CD4-positive, alpha-beta T cell treated with Interferon alpha-2 for 1 hour (primary cell): ENCODE measurements at places on chromosomes 5 and 9.

- DNase-seq = no peak
Measured at GRCh38 chr5:16529306-16529705, 63.7 kb upstream of the ZNF622 start.

DNA sequence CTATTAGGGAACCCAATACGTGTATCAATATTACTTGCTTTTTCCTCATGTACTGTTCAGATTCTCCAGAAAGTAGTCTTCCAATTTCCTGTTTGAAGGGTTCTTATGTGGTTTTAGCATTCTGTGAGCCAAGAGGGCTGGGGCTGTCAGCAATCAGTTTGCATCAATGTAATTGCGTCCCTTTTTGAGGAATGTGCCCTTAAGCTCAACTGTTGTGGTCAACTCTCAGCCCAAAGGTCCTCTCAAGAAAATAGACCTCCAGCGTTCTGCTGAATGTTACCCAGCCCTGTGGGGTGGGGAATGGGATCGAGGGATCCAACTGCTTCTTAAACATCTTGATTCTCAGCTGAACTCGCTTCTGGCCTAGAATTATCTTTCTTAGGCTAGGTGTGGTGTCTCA is 43.8 kb upstream of the CDK20 start:
- no peak for DNase-seq

GRCh38 chr9:6441269-6441668 is 28.3 kb downstream of the UHRF2 start:
- DNase-seq = no peak

DNA sequence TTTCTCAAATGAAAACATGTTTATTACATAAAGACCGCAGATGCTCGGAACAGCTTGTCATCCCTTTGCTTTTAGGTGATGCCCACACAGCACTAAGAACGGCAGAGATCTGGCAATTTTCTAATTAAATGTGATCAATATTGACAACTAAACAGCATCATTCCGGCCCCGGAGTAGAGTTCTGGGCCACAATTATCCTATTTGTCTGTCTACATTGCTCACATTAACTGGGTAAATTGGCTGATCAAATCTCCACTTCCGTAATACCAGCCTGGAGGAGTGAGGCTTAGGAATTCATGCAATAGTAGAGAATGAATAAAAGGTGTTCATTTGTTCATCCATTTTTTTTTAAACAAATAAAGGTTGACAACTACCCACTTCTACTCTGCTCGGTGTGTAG is 245.1 kb upstream of the C9orf72 start:
- no peak for DNase-seq

GRCh38 chr5:939368-939767 is 46.7 kb downstream of the TRIP13 start:
- no peak for DNase-seq

DNA sequence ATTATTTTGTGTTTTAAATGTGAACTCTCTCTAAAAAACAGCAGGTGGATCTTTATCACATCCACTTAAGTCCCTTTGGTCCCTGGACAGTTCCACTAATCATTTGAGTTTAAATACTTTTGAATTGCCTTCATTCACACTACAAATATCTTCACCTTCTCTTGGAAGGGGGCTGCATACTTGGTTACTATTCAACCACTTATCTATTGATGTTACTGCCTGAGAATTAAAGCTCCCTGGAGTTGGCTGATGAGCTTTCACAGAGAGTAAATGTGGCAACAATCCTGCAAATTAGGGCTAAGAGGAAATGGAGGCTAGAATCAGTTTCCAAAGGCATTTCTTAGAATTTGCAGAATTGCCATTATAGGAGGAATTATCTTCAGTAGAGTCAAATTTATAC is 180.4 kb downstream of the ST8SIA4 start:
- no peak for DNase-seq

DNA sequence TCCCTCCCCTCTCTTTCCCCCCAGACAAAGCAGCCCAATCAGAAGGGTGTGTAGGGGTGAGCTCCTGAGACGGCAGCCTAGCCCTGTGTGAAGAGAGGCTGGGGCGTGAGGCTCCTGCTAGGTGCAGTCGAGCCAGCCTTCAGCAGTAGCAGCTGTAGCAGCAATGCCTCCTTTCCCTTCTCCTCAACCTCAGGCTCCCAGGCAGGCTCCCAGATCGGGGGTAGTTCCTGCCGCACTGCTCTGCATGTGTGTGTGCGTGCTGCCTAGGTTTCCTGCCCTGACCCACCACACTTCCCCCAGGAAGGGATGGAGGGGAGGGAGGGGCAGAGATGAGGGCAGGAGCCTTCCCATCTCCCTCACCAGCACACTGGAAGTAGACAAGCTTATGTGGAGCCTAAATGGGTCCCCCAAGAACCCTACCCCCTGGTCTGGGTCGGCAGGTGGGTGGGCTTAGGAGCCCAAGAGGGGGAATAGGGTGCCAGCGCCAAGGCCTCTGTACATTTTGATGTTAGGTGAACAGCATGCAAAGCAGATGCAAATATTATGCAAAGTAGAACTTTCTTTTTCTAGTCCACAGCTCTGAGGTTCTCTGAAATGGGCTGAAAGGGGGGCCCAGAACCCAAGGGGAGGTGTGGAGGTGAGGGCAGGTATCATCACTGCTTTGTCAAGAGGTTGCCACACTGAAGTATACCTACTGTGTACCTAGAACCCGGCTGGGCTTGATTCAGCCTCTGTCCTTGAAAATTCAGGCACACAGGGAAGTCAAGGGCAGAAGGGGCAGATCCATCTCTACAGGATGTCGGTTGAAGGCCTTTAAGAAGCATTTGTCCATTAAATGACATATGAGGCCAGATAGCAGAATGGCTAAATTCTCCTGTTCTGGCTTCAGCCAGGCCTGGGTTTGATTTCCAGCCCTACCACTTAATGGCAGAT is 57.8 kb downstream of the CXXC5 start:
- no peak for DNase-seq

DNA sequence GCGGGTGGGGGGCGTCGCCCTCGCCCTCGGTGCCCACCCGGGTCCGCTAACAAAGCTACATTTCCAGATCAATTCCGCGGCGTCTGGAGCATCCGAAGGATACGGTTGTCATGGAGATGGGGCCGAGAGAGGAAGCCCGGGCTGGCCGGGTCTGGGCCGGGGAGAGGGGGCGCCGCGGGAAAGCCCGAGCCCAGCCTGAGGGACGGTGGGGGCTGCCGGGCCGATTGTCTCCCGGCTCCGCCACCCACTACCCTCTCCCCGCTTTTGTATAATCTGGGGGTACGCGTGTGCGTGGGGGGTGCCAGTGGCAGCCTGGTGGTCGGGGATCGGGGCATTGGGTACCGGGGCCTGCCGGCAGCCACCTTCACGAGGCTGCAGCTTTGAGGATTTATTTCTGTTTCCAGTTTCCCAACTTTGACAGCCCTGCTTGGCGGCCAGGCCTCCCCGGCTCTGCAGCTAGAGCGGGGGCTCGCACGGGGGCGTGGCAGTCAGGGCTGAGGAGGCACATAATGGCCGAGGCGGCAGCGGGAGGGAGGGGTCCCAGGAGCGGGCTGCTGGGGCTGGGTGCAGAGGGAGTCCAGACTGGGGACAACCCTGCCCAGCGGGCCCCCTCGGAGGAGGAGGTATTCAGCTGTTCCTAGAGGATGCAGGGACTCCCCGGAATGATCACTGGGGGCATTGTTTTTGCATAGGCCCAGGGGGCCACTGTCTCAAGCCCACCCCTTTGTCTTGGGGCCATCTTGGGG is 626 bp downstream of the PSD2 start:
- DNase-seq = no peak

DNA sequence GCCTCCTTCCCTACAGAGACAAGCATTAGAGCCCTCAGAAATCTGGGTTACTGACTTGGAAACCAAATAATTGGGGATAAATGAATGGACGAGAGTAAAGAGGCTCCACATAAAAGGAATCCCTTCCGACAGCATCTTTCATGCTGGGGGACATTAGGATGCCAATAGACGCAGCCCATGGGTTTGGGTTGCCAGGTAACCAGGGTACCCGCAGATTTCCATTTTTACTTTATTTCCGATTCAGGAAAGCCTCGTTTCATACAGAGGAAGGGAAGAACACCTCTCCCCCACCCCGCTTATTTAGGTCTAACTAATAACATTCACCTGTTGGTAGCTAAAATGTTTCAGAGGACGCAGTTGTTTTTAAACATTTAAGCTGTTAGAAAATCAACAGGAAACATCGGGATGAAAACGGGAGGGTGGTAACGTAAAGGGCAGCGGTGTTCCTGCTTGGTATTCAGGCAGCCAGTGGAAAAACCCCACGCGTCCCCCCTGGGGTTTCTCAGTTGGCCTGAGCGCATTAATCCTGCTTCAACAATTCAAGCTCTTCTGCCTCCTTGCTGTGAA is 179.5 kb downstream of the YTHDC2 start:
- DNase-seq = no peak

- no peak for DNase-seq
Measured at GRCh38 chr5:12323637-12324229, 419.5 kb upstream of the CTNND2 start.

- DNase-seq = no peak
Measured at GRCh38 chr5:142529626-142530278, 156.1 kb downstream of the FGF1 start.

DNA sequence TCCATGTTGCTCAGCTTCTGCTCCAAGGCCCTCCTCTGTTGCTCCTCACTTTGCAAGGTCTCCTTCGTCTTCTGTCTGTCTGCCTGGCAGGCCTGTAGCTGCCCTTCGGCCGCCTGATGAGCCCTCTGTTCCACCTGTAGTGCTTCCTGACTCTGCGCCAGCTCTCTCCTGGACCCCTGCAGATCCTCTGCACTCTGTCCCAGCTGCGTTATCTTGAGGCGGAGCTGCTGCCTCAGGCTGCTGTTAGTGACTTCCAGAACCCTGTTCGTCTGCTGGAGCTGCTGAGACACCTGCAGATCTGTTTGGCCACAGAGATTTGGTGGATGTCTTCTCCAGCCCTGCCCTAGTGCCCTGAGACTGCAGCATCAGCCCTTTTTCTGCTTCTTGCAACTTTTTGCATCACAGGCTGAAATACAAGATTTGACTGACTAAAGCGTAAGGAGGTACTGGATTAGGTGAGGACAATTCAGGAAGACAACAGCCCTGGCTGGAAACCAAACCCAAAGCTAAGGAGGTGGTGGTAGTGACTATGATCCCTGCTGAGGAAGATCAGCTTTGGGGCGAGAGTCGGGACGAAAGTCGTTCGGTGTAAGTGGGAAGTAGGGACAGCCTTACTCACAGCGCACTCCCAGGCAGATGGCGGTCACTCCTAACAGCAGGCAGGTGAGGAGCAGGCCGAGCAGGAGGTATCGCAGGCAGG is 2.1 kb downstream of the CD72 start:
- DNase-seq = no peak

GRCh38 chr5:124192716-124193115 is 553.7 kb downstream of the ZNF608 start:
- no peak for DNase-seq

DNA sequence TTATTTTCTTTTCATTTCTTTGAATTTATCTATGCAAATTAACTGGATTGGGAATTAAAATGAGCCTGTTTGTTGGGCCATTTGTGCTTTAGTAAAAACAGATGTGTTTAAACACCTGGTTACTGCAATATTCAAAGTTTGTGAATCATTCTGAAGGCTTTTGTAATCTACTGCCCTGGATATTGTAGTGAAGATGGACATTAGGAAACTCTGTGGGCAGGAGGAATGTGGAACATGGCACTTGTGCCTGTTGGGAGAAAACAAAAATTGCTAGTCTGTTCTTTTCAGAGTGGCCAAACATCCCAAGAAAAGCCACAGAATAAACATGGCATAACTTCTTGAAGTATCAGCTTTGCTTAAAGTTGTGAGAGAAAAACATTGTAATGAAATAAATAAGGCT is 40.8 kb downstream of the CHSY3 start:
- DNase-seq = no peak

DNA sequence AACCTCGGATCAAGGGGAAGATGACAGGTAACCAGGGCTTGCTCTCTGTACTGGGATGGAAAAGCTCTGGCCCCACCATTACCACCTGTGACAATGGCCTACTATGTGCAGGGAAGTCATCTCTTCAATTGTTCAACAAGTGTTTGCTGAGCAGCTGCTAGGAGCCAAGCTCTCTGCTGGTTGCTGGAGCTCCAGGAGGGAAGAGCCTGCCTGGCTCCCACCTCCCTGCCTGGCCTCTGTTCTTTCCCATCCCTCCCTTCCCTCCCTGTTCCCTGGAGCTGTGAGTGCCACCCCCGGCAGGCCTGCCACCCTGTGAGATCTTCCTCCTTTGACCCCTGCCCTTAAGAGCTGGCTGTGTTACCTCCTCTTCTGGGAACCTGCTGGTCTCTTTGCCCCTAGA is 59.7 kb upstream of the IER5L start:
- no peak for DNase-seq

- DNase-seq = no peak
Measured at GRCh38 chr9:14306672-14307660, 7.0 kb downstream of the NFIB start.

DNA sequence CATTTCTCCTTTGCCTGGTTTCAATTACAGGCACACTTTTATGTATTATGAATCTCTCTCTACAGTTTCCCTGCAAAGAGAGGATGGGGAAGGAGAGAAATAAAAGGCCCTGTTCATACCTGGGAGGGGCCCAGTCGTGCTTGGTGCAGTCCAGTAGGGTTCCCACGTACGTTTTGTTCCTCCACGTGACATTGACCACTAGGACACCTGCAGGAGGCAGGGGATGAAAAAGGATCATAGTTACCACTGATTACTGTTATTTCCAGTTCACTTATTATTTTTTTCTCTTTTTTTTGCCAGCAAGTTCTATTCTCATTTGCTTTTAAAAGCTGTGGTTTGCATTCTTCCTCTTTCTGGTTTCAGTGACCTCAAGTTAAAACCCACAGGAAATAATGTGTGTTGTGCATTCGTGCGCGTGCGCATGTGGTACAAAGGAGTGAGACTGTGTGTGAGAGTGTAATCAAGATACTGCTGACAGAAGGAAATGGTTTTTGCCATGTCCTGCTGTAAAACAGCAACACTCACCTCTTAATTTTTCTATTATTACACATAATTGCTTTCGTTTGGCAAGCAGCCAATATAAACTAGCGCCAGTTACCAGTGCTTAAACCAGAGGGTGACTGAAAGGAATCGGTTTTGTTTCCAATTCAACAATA is 96.8 kb downstream of the ZNF608 start:
- DNase-seq = peak; percentile 88

- peak; percentile 12 for DNase-seq
Measured at GRCh38 chr5:43161244-43161643, 30.8 kb upstream of the NIM1K start.

DNA sequence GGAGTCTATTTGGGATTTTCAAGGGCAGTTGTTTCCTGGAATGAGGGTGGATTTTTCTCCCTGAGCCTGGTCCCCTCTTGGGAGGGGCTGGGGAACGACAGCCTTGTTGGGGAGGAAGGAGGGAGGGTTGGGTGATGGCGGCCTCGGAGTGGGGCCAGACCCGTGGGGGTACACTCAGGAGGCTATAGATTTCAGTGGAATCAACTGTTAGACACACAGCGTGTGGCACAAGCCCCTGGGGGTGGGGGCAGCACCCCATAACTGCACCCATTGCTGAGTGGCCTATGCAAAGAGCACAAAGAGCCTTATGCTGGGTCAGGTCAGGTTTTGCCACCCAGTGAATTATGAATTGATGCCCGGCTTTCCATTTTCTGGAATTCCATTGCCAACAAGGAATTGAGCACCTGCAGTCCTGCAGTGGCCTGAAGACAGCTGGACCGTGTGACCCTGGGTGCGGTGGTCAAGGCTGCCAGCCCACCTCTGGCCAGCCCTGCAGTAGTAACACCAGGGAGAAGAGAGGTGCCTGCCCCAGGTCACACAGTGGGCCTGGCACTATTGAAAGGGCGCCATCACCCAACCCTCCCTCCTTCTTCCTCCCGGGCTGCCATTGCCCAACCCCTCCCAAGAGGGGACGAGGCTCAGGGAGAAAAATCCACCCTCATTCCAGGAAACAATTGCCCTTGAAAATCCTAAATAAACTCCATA is 8.4 kb downstream of the MYMK start:
- DNase-seq = no peak

- DNase-seq = no peak
Measured at GRCh38 chr5:115170134-115170928, 623 bp upstream of the TRIM36 start.
